ENCODE measurements at places on chromosomes 13 and 19.
A peak's percentile ranks its signal among the peaks of the same experiment; 100 is the strongest.

- peak; percentile 57 for DNase-seq
Observed at GRCh38 chr13:94710065-94710781, 2.1 kb downstream of the SOX21 start.

GRCh38 chr19:6250024-6250615, 29.7 kb downstream of the MLLT1 start:
- no peak for DNase-seq

GRCh38 chr19:45467456-45468158, at the start of gene FOSB:
FOSB (plus strand) TSS chr19:45467996; CDS start chr19:45468587, 591 bp downstream.
- DNase-seq: peak; percentile 85

DNA sequence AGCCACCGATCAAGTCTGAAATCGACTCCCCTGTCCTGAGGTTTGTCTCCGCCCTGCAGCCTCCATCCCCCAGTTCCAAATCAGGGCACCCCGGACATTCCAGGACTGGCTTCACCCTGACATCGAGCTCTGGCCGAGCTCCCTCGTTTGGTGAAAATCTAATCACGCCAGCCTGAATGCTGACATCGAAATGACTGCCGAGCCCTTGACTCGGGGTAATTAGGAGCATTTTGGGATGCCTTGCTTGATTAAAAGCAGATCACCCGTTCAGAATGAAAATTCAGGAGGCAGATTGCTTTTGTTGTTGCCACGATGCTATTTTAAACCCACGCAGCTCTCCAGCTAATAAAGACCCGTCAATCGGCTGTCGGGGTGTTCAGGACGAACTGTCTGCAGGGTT, 34.3 kb downstream of the ZNRF4 start:
- DNase-seq: no peak

DNA sequence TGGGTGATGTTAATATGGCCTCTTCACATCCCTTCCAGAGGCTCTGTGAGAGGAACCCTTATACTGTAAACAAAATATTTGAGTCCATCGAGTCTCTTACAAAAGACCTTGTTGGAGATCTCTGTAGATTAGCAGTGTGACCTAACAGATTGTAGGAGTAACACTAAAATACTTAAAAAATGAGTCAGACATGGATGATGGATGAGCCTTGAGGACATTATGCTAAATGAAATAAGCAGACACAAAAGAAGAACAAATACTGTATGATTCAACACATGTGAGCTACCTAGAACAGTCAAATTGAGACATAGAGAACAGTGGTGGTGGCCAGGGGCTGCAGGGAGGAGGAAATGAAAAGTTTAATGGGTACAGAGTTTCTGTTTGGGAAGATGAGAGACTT, 152.2 kb upstream of the UBL3 start:
- DNase-seq: no peak

DNA sequence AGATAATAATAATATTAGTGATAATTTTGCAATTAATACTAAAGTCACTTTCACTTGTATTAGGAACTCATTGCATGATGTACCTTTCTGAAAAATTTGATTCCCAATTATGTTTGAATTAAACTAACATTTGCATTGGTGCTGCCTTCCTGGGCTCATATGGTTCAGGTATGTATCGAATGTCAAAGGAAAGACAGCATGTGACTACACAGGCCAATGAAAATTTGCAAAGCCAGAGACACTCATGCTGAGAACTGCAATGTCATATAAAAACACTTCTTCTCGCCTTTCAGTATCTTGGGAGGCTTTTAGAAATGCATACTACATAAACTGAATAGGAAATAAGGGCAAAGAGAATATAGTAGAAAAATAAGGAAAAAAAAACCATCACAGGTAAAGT, 44.3 kb downstream of the RAP2A start:
- DNase-seq: peak; percentile 54

DNA sequence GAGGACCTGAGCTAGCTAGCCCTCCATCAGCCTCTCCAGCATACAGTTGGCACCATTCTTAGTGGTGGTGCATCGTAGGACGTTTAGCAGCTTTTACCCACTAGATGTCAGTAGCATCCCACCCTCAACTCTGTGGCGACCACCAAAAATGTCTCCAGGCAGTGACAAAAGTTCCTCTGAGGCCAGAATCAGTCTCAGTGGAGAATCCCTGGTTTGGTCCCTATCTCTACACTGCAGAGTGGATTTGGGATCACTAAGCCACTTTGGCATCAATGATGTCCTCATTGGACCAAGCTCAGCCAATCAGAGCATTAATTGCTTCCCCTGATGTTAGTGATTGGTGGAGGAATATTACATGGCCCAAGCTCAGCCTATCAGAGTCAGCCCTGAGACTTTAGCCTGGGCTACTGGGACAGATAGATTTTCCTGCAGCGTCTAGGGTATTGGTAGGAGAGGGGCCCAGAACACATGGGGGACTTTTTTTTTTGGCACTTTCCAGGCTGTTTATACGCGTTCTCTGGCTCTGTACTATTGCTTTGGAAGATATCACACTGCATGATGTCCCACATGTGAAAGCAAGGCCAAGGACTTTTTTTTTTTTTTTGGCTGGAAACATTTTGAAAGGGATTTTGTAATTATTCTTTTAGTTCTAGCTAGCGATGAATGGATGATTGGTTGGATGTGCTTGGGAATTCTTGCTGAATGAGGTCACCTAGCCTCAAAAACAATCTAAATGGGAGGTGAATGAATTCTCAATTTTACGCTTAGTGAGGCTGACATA, 7.0 kb downstream of the TMEM221 start:
- DNase-seq: peak; percentile 5

DNA sequence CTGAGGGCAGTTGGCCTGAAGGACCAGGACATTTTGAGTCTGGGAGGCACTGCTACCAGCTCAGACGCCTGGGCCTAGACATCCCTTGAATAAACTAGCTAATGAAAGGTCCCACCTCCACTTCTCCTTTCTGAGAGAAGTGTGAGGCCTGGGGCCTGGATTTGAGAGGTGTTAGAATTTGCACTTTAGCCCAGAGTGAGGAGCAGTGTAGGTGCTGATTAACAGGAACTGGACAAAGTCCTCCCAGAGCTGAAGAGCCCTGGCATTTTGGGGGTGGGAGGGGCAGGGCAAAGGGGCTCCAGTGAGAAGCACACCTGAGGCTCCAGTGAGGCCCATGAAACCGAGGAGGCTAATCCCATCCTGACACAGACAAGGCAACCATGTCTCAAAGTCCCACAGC, 15.2 kb upstream of the SLC1A5 start:
- no peak for DNase-seq

DNA sequence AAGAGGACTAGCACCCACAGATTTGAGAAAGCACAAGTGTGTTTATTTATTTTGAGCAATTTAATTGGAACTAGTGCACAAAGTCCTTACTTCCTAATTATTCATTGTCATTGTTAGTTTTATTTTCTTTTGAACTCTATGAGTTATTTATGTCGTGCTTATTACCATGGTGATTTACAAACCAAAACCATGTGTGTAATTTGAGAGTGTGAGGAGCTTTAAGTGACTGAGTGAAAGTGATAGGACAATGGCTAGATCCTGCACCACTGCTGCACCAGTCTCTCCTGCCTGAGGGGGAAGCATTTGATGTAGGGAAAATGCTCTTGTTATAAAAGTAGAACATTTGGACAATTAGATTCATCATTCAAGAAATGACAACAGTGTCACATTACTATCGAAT, 172.3 kb upstream of the KLF12 start:
- DNase-seq: no peak

DNA sequence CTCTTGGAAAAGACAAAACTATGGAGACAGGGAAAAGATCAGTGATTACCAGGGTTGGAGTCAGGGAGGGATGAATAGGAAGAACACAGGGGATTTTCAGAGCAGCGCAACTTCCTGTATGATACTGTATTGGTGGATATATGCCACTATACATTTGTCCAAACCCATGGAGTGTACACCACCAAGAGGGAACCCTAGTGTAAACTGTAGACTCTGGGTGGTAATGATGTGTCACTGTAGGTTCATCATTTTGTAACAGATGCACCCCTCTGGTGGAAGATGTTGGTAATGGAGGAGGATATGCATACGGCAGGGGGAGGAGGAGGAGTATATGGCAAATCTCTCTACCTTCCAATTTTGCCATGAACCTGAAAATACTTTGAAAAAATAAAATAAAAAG, 68.1 kb downstream of the UFM1 start:
- peak; percentile 5 for DNase-seq

GRCh38 chr13:87553142-87553541, 118.0 kb upstream of the SLITRK5 start:
- no peak for DNase-seq

DNA sequence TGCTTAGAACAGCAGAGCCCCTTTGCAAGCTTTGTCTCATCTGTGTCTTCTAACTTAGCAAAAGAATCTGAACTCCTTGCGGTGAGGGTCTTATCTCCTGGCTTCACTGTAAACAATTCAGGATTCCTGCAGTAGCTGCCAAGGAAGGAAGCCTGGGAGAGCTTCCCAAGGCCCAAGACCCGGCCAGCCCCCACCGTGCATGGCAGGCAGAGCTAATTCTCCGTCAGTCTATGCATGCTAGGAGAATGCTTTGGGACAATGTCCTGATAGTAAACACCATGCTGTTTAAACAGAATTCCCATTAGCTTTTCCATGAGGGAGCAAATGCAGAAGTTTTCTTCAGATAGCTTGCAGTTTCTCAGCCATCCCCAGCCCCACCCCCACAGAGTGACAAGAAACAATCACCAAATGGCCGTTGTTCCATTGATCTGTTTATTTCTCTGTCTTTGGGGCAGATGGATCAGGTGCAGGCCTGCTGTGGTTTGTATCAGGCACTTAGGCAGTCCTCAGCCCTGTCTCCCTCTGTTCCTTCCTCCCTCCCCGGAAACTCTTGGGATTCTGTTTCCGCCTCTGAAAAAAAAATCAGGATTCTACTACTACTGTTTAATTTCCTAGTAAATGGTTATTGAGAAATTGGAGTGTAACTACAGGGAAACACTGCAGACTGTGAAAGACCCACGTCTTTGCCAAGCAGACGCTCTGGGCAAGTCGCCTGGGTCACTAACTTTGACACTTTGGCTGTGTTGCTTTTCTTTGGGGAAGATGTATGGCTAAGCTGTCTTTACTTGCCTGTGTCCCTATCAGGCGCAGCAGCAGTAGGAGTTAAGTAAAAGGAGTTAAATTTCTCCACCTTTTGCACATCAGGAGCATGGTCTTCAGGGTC, 40.7 kb upstream of the SPATA13 start:
- DNase-seq: no peak

DNA sequence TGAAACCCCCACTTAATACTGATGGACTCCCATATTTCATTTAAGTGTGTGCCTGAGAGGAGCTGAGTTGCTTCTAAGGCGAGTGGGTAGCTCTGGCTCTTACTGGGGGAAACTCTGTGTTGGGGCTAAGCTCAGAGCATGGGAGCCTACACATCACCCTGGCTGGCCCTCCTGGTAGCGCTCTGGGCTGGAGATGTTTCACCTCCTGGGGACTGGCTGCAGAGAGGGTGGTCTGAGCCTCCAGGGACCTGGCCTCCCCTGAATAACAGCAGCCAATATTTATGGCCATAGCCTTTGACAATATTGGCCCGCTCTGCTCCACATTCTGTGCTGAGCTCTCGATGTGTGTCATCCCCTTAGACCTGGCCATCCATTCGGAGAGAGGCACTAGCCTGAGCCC, 316.5 kb downstream of the ZNF536 start:
- DNase-seq: no peak

DNA sequence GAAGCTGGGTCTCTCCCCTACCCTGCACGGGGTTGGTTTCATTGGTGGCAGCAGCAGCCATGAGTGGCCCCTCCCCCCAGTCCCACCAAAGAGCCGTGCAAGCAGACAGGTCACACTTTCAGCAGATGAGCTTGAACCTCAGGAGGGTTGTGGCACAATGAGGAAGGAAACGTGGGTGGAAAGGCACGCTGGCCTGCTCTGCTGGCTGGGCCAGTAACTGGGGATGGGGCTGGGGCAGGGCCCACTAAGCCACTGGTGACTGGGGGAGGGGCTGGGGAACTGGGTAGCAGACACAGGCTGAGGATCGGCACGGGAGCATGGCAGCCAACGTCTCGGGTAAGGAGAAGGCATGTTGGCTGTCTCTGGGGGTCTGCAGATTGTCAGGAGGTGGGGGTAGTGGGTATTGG, at the start of gene P2RY11:
P2RY11 (plus strand) TSS at position 289 of the 407 bp plus-strand sequence; CDS start at position 318, 29 bp downstream.
- no peak for DNase-seq

- DNase-seq: no peak
Observed at GRCh38 chr13:50282016-50282415, 266.8 kb downstream of the KCNRG start.

DNA sequence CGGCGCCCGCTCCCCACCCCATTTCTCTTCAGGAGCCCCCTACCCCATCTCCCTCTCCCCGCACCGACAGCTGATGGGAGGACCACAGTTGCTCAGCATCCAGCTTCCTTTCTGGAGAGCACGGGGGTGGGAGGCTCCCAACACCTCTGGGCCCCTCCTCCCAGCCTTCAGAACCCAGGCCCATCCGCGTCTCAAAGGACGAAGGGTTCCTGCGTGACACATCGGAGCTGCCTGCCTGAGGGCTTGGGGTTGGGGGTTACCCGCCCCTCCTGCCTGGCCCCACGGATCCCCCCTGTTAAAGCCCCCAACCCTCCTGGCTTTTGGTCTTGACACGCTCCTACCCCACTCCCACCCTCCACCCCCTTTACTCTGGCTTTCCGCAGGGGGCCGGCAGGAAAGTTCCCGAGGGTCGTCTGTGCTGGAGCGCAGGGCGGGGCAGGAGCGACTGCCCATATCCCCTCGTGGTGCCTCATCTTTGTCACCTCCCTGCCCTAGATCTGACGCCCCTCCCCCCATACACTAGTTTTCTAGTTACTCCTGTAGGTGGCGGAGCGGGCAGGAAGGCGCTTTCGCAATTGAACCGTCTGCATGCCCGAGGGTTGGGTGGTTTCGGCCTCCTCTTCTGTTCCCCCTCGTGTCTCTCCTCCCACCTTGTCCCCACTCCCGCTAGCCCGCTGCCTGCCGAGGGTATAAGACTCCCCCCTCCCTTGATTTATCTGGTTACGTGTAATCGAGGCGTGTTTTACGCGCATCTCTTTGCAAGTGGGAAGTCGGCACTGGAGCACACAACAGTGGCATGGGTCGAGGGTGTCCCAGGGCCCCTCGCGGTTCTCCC, 924 bp downstream of the TRAPPC5 start:
- no peak for DNase-seq

DNA sequence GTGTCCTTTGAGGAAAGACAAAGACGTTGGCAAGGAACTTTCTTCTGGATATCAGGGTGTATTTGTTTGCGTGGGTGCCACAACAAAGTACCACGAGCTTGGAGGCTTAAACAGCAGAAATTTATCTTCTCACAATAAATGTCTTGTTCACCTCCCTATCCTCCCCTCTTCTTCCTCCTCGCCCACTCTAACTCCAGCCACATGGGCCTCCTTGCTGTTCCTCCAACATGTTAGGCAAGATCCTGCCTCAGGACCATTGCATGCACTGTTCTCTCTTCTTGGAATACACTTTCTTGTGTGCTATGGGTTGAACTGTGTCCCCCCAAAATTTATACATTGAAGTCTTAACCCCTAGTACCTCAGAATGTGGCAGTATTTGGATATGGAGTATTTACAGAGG, 45.7 kb downstream of the VAV1 start:
- no peak for DNase-seq

DNA sequence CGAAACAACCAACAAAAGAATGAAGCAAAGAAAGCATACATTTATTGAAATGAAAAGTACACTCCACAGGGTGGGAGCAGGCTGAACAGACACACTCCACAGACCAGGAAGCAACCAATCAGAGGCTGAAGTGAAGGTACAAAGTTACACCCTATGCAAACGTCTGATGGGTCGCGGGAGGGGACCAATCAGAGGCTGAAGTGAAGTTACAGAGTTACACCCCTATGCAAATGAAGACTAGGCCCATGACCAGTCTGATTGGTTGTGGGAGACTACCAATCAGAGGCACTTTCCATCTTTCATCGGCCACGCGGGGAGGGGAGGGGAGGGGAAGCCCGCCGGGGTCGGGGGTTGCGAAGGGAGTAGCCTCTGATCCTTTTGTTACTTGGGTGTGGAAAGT, 12.4 kb upstream of the FBL start:
- no peak for DNase-seq

All from NCI-H1417 (cell line).